ENCODE measurements at places on chromosomes 5 and 9.

GRCh38 chr5:116313366-116313765 lies 228.5 kb downstream of the COMMD10 start:
- DNase-seq = no peak

DNA sequence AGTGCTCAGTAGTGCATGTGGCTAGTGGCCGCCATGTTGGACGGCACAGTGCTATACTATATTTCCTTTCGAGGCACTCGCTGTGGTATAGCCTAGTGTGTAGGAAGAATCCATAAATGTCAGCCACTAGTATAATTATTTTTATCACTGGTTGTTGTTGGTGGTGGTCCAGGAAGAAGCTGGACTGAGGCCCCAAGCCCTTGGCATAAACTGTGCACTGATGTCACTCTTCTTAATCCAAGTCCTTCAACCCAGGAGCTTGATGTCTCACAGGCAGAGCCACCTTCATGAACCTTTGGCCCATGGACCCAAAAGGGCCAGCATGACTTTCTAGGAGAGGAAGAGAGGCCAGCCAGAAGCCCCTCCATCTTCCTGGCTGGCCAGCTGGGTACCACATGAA lies 32.5 kb upstream of the SYNPO start:
- no peak for DNase-seq

DNA sequence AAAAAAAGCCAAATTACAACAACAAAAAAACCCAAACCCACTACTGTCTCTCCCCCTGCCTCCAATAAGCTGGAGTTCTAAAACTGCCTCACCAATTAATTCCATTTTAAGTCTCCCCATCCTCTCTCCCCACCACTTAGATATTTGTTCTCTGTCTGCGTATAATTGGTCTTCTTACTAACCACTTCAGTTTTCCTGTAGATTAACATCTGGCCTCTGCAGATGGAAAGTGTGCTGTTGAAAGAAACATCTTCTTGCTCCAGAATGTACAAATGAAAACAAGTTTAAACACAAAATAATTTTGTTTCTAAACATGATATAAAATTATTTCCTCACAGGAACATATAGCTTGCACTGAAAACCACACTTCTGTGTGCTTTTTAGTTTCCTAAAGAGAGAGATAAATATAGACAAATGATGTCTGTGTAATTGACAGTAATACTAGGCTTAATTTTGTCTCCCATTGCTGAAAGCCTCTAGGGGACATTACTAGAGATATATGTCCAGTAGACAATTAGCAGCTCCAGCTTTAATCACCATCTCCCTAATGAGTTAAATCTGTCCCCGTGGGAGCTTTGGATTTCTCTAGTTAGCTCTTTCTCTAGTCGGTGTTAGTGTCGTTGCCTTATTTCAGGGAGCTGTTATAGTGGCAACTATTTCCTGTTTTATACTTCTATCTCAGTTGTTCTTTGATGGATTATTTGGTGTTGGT lies 164.0 kb downstream of the ARHGAP26 start:
- no peak for DNase-seq

DNA sequence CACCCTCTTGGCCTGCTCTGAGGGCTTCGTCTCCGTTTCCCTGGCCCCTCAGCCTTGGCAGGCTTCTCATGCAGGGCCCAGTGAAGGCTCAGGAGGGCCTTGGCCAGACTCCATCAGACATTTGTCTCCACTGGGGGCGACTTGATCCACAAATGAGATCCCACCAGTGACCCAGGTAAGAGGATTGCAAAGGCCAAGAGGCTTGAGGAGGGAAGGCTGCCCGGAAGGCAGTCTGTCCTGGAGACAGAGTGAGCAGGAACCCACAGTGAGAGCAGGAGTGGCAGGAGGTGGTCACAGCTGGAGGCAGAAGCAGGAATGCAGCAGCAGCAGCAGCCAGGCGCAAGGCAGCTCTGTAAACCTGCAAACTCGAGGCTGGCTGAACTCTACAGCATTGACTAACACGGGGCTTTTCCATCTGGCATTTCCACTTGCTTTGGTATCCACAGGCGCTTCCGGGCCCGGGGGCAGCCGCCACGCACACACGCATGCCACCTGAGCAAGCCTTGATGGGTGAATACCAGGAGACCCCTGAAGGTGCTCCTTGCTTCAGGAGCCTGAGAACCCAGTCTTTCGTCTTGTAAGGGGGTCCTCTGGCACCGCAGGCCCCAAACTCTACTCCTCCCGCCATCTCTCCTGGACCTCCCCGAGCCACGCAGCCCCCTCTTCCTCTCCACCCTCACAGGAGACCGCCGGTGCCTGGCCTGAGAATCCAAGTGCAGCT lies 14.7 kb downstream of the MGAT1 start:
- DNase-seq = no peak

DNA sequence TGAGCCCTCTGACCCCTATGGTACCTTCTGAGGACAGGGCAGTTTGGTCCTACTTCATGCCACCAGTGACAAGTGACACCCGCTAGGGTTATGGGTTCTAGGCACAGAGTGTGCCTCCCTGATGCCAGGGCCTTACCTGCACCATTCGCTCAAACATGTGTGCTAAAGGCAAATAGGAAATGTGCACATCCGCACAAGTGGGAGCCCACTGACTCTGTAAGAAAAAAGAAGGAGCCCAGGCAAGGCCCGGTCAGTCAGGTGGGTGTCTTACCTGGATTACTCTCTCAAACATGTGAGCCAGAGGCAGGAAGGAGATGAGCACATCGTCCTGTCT lies 29.1 kb upstream of the MEIKIN start:
- no peak for DNase-seq

DNA sequence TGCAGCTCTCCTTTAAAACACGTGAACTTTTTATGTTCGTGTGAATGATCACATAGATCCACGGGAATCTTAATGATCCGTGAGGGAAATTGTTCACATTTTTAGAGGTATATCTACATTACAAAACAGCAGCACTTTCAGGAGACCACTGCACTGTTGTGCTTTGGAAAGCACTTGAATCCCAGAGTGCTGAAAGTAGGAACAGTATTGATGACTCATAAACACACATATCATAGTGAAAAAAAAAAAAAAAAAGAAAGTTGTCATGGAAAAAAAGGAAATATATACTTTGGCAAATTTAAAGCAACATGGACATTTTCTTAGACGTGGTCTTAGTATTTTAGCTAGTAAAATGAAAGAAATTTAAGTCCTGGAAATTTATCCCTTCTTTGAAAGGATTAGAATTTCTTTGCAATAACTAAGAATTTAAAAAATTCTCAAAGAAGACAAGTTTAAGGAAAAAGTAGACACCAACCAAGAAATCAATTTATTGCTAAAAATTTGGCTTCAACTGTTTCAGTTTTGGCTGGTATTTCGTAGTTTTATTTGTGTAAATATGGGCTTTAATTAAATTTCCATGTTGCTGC lies 55.4 kb downstream of the ADGRV1 start:
- no peak for DNase-seq

Data from RWPE2 (cell line).